Metanephros (tissue), 2 donors: ENCODE measurements at places on chromosomes 3 and 15. TPM values are rescaled to one million over a fixed set of nuclear protein-coding genes. Genes with fewer than 3 reads are reported as not detected.

Gene RAB6B
- total RNA-seq, result 5.3 TPM

Gene DZIP1L
- total RNA-seq, result 53.6 TPM

Gene IL5RA
- 0.88 TPM for total RNA-seq

Gene HESX1
- total RNA-seq, result 0.76 TPM

Gene ZKSCAN7
- 16.3 TPM for total RNA-seq

Gene VIPR1
- 3.4 TPM for total RNA-seq

Gene BOC
- total RNA-seq, result 40.6 TPM

Gene CPNE9
- total RNA-seq, result 0.23 TPM

Gene MOBP
- not detected for total RNA-seq

Gene SLC49A4
- total RNA-seq, result 17.2 TPM

Gene VILL
- 17.9 TPM for total RNA-seq

Gene PPP1R14D
- not detected for total RNA-seq

Gene C3orf20
- total RNA-seq, result 0.18 TPM

Gene STXBP5L
- 0.12 TPM for total RNA-seq

Gene LMAN1L
- total RNA-seq, result not detected

Gene SLC24A5
- total RNA-seq, result 0.18 TPM

Gene LRRN1
- total RNA-seq, result 8.3 TPM

Gene REC114
- total RNA-seq, result not detected

Gene C3orf62
- 5.2 TPM for total RNA-seq

Gene TRIM71
- total RNA-seq, result 6.9 TPM

Gene RASGRF1
- total RNA-seq, result 0.35 TPM

Gene ENTPD3
- total RNA-seq, result 1.9 TPM

Gene GP5
- 1.6 TPM for total RNA-seq

Gene COMMD4
- 46.6 TPM for total RNA-seq

Gene XRN1
- 67.6 TPM for total RNA-seq

Gene RHO
- total RNA-seq, result not detected

Gene CFAP100
- total RNA-seq, result 0.93 TPM

Gene CCDC13
- 2.0 TPM for total RNA-seq

Gene B3GNT5
- total RNA-seq, result 12.5 TPM

Gene CYP19A1
- total RNA-seq, result not detected

Gene COL6A5
- 0.06 TPM for total RNA-seq

Gene LRRIQ4
- total RNA-seq, result 0.35 TPM

Gene RYR3
- 10.8 TPM for total RNA-seq

Gene RLBP1
- total RNA-seq, result not detected

Gene LAMB2
- total RNA-seq, result 537 TPM

Gene CHL1
- total RNA-seq, result 23.9 TPM

Gene GTF2E1
- 10.4 TPM for total RNA-seq

Gene GRIP2
- total RNA-seq, result 5.4 TPM

Gene POLQ
- total RNA-seq, result 3.8 TPM

Gene HTR3E
- not detected for total RNA-seq

Gene POPDC2
- total RNA-seq, result 10.5 TPM

Gene GOLGA6C
- total RNA-seq, result not detected

Gene DAZL
- total RNA-seq, result not detected

Gene EFCC1
- 5.0 TPM for total RNA-seq

Gene PLCH1
- 8.1 TPM for total RNA-seq

Gene SRGAP3
- total RNA-seq, result 30.8 TPM

Gene FEZF2
- total RNA-seq, result not detected

Gene ROPN1
- not detected for total RNA-seq

Gene STRIT1
- 2.0 TPM for total RNA-seq

Gene RBMS3
- 62.8 TPM for total RNA-seq

Gene P2RY14
- total RNA-seq, result 1.1 TPM

Gene RAD51
- total RNA-seq, result 2.7 TPM

Gene ACKR4
- 1.9 TPM for total RNA-seq

Gene IGF2BP2
- 64.8 TPM for total RNA-seq

Gene DGKG
- total RNA-seq, result 2.3 TPM

Gene PFKFB4
- 8.2 TPM for total RNA-seq
